Stimulated activated CD8-positive, alpha-beta memory T cell treated with anti-CD3 and anti-CD28 coated beads, Interleukin-2, amount 100 ng/mL, for 48 hours (primary cell): ENCODE measurements at places on chromosomes 5 and 9.

GRCh38 chr9:87599901-87600610 lies 102.4 kb downstream of the DAPK1 start:
- DNase-seq: no peak

DNA sequence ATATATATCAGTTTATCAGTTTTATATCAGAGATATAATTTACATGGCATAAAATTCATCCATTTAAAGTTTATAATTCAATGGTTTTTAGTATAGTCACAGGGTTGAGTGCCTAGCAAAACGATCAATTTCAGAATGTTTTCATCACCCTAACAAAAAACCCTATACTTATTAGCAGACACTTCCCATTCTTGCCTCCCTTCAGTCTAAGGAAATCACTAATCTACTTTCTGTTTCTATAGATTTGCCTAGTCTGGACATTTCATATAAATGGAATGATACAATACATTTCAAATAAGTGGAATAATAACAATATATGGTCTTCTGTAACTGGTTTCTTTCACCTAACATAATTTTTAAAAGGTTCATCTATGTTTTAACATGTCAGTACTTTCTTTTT lies 9.6 kb upstream of the LNPEP start:
- no peak for DNase-seq

GRCh38 chr5:172573986-172574870 lies 66.8 kb upstream of the NEURL1B start:
- DNase-seq: no peak

DNA sequence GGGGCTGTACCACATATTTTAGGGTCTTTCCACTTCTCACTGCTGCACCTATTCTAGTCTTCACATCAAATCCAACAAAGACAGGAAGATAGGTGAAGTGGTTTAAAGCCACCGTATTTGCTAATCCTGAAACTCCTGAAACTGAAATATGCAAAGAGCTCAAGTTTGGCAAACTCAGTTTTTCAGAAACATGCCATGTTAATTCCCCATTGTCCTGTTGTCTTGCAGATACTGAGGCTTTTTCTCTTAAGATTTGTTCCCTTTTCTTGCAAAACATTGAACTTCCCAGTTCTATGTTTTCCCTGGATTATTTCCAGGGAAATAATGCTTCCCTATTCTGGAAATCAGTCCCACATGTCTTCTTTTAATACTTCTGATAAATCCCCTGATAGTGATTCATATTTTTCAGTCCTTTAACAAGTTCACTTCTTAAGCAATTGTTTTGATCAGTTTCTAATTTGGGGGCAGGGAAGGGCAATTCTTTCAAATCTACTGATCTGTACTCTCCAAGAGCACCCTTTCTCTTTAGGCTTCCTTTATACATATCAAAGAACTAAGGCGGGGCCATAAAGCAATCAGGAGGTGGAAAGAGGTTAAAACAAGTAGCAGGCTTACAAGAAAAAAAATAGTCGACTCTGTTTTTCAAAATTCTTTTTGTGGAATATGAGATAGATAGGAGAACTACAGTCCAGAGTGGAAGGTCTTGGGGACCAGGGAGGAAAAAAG lies 648.5 kb downstream of the BNC2 start:
- no peak for DNase-seq

- no peak for DNase-seq
Measured at GRCh38 chr5:6567835-6568234, 65.0 kb downstream of the NSUN2 start.

DNA sequence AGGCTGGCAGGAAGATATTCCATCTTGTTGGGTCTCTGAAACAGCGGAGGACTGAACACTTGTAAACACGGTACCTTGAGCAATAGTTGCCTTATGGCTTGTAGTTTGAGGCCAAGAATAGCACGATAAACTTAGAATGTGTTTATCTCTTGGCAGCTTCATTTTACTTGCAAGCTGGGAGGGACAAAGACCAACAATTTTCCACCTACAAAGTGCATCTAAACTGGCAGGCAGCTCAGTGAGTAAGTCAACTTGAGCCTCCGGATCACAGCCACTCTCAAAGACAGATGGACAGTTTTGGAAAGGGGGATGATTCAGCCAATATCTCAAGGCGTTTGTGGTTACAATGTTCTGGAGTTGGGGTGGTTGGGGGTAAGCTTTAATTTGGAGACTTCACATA lies 652.6 kb downstream of the CETN3 start:
- DNase-seq: no peak

DNA sequence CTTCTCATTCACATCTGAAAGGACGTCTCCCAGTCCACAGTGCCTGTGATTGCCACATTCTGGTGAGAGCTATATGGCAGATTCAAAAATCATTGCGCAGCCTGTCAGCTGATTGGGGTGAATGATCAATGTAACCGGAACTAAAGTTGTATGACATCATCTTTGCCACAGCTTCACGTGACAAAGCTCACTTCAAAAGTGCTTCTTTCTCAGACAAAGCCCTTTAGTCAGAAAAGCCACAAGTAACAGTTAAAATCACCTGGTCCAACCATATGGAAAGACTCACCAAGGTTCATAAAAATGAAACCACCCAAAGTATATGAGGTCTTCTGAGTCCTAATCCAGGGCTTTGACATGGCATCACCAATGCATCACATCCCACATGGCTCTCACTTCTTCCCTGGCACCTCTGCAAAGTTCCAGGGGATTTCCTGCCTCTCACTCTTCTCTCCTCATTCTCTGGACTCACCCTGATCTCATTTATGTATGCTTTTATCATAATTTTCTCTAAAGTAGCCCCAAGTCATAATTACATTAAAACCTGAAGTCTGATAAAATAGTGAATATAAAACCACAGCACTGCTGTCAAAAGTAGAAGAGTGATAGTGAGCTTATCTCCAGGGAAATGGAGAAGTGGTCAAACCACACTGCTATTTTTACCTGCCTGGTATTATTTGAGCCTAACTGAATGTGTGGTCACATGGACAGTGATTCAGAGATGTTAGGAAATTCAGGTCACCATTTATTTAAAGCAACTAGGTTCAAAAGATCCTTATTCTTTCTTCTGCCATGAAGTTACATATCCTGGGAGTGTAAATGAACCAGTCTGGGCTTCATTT lies 193.1 kb upstream of the PTGER4 start:
- no peak for DNase-seq

GRCh38 chr5:160133071-160133917 lies 14.0 kb upstream of the PWWP2A start:
- DNase-seq: no peak

- DNase-seq: no peak
Measured at GRCh38 chr9:22146604-22147003, 137.5 kb upstream of the CDKN2B start.

DNA sequence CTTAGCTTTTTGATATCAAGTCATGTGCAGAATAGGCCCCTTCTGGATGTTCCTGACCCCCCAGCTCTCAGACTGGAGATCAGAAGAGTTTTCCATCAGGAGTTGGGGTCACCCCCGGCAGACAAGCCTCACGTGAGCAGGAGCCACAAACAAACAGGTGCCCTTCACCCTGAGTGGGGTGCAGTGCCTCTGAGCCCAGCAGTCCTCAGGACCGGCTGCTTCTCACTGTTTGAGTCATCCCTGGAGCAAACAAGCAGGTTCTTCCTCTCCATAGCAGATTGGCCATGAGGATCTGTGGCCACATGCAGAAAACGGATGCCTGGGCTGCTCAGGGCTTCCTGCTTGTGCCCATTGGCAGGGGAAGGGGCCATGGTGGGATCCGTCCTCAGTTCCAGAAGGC lies 47.0 kb downstream of the LRSAM1 start:
- DNase-seq: no peak

GRCh38 chr5:107570805-107571531 lies 99.8 kb downstream of the EFNA5 start:
- DNase-seq: no peak

- DNase-seq: no peak
Measured at GRCh38 chr5:116733991-116734975, 159.7 kb upstream of the SEMA6A start.

DNA sequence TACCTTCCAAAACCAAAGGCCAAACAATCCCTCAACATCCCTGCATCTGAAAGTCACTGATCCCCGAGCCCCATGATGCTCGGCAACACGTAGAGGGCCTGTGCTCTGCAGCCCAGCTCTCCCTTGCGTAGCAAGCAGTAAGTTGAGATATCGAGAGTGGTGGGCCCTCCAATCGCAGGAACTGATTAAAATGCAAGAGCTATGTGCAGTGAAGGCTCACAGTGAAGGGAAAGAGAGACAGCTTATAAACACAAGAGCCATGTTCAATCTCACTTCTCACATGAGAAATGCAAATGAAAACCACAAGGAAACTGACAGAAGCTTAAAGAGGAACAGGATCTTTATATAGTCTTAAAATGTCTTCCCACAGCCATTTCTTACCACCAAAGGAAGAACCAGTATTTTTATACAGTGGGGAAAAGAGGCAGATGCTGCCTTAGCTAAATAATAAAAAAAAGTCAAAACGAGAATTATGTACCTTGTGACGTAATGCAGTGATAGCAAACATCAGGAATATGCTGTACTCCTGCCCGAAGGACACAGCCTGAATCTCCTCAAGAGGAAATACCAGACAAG lies 24.6 kb downstream of the TTF1 start:
- DNase-seq: no peak

- DNase-seq: no peak
Measured at GRCh38 chr5:112669328-112669963, 68.2 kb upstream of the APC start.

GRCh38 chr5:37662362-37662761 lies 177.5 kb downstream of the GDNF start:
- no peak for DNase-seq

DNA sequence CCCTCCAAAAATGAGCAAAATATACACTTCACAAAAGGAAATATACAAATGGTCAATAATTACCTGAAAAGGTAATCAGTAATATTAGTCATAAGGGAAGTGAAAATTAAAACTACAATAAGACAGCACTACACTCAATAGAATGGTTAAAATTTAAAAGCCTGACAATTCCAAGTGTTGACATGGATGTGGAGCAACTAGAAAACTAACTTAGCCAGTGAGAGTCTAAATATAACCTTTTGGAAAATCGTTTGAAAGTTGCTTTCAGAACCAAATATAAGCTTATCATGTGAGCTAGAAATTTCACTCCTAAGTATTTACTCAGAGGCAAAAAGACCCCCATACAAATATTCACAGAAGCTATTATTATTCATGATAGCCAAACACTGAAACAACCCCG lies 105.1 kb upstream of the MVB12B start:
- no peak for DNase-seq

DNA sequence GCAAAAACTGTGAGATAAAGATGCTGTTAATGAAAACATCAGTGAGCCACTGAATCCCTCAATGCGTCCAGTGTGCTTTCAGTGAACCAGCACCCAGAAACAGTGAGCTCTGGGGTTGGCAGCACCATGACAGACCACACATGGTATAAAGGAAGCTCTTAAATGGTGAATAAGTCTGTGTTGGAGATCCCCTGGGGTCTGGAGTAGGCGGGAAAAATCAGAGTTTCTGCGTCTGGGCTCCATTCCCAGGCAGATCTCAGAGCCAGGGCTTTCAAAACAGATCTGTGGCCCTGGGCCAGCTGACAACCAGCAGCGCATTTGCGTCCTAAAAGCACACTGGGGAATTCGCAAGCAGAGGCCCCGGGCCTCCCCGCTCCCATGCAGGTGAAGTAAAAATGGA lies 233.5 kb downstream of the FRMD3 start:
- DNase-seq: no peak

DNA sequence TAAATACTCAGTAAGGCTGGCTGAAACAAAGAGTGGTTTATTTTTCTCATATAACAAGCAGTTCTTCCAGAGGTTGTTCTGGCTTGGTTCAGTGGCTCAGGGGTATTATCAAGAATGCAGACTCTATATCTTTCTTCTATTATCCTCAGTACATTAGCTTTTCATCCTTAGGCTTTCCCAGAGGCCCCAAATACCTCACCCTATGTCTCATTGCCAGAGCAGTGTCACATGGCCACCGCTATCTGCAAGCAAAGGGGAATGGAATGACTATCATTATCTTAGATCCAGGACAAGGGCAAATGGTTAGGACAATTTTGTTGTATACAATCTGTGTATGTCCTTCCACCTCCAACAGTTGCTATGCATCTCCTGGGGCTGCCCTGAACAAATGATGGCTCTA lies 69.0 kb upstream of the SNX2 start:
- DNase-seq: no peak

DNA sequence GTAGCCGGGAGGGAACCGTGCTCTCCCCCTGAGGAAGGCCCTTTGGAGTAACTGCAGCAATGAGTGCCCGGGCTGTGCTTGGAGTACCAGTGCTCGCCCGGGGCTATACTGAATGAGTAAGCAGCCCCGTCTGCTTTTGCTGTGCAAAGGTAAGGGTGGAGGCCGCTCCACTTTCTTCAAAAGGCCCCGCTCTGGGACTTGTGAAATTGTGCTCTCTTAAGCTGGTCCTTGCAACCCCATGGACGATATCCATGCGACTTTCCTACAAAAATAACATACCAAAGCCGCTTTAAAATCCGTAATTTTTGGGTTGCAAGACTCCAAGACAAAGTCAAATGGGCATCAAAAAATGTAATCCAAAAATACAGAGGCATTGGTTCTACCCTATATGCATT lies 578 bp upstream of the TNFAIP8 start:
- no peak for DNase-seq

DNA sequence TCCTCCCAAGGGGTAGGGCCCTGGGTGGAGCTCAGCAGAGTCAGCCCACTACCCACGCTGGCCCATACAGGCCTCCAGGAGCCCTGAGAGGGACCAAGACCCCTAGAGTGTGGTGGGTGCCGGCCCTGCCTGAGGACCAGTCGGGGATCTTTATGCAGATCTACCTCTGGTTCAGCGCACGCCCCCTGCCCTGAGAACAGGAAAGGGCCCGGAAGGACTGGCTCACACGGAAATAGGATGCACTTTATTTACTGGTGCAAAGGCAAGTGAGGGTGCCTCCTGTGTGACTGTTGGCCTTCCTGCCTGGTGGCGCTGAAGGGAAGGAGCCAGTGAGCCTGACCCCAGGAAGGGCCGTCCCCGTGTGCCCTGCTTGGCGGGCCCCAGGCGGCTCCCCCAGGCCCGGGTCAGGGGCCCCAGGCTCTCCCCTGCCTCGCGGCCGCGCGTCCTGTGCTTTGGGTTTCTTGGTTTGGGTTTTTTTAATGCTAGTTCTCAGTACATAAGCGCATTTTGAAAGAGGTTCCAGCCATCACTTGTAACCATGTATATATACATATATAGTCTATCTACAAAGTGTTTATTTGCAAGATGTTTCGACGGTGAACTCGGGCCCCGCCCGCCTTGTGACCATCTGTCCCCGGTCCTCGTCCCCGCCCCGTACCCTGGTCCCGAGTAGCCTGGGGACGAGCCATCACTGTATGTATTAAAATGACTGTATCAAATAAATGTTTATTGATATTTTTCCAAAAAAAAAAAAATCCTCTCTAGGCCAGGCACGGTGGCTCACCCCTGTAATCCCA lies 76.4 kb upstream of the ROR2 start:
- DNase-seq: no peak

GRCh38 chr5:175457466-175457865 lies 13.5 kb upstream of the DRD1 start:
- DNase-seq: no peak
